Adrenal gland (tissue), 19 donors: ENCODE measurements at places on chromosomes 4 and X. TPM values are rescaled to one million over a fixed set of nuclear protein-coding genes. Genes with fewer than 3 reads are reported as not detected.

The SLIT2 gene
- total RNA-seq, result 65.2 TPM

The MAGEB2 gene
- total RNA-seq, result not detected

- H3K4me1 ChIP-seq, result peaks cover 3% of the 10 kb centered on the region
- H3K36me3 ChIP-seq, result no peaks in the 10 kb centered on the region
- no peak overlapping the region for H3K4me3 ChIP-seq
- no peaks in the 10 kb centered on the region for H3K27me3 ChIP-seq
Measured at GRCh38 chr4:15457406-15458201, 12.1 kb upstream of the CC2D2A start.

- no peaks in the 10 kb centered on the region for H3K4me1 ChIP-seq
- H3K27me3 ChIP-seq, result no peaks in the 10 kb centered on the region
- no peak overlapping the region for H3K4me3 ChIP-seq
- no peak for DNase-seq
- no peaks in the 10 kb centered on the region for H3K36me3 ChIP-seq
- no peak overlapping the region for H3K27ac ChIP-seq
Measured at GRCh38 chr4:699816-700580, 5.6 kb upstream of the PCGF3 start.

DNA sequence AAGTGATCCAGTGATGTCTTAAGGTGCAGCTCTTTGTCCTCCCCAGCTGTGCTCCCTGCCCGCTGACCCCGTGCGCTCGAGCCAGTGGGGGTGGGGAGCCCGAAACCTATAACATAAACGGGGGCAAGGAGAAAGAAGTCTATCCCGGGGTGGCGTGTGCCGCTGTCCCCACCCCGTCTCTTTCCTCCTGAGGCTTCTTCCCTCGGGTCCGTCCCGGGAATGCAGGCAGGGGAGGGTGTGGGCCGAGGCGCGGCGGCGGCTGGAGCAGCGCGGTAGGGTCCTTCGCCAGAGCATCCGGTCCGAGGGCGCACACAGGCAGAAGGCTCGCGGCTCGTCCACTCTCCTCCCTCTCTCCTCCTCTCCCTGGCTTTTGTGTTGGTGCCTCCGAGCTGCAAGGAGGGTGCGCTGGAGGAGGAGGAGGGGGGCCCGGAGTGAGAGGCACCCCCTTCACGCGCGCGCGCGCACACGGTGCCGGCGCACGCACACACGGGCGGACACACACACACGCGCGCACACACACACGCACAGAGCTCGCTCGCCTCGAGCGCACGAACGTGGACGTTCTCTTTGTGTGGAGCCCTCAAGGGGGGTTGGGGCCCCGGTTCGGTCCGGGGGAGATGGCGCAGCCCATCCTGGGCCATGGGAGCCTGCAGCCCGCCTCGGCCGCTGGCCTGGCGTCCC lies at the start of gene RAB33A:
Gene RAB33A, plus strand, starts transcription at position 517 of the 681 bp plus-strand sequence. Its CDS starts 101 bp downstream, at position 618.
- no peak within 1 kb of the TSS for H3K27ac ChIP-seq
- peaks cover 9% of the 10 kb centered on the region for H3K4me1 ChIP-seq
- H3K4me3 ChIP-seq, result no peak within 1 kb of the TSS
- H3K36me3 ChIP-seq, result no peaks in the 10 kb centered on the region

DNA sequence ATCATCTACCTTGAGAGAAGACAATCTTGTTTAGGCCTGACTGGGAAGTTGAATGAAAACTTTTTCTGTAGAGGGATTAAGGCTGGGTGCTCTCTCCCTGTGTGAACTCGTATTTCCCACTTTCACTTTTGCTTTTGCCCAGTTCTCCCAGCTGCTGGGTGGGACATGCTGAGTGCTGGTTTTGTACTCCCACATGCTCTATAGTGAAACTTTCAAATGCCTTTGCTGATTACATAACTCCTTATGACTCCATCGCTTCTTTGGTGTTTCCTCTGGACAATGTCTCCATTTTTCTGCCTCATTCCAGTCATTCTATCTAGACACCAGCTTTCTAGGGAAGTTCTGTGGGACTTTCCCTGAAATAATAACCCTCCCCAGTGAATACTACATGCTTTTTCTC lies 100.5 kb downstream of the CLNK start:
- peak overlapping the region; percentile 4 for H3K4me3 ChIP-seq
- H3K36me3 ChIP-seq, result no peaks in the 10 kb centered on the region
- H3K27me3 ChIP-seq, result no peaks in the 10 kb centered on the region
- no peak overlapping the region for H3K27ac ChIP-seq
- no peaks in the 10 kb centered on the region for H3K4me1 ChIP-seq

GRCh38 chr4:158850800-158851644 lies 82.2 kb downstream of the FNIP2 start:
- DNase-seq, result no peak
- H3K4me1 ChIP-seq, result no peaks in the 10 kb centered on the region
- peaks cover 6% of the 10 kb centered on the region for H3K36me3 ChIP-seq
- H3K27me3 ChIP-seq, result no peaks in the 10 kb centered on the region

GRCh38 chr4:179196511-179196910 lies 1754.3 kb upstream of the AGA start:
- H3K36me3 ChIP-seq, result no peaks in the 10 kb centered on the region
- no peaks in the 10 kb centered on the region for H3K27me3 ChIP-seq
- no peak overlapping the region for H3K4me3 ChIP-seq
- no peak for DNase-seq
- H3K27ac ChIP-seq, result no peak overlapping the region

DNA sequence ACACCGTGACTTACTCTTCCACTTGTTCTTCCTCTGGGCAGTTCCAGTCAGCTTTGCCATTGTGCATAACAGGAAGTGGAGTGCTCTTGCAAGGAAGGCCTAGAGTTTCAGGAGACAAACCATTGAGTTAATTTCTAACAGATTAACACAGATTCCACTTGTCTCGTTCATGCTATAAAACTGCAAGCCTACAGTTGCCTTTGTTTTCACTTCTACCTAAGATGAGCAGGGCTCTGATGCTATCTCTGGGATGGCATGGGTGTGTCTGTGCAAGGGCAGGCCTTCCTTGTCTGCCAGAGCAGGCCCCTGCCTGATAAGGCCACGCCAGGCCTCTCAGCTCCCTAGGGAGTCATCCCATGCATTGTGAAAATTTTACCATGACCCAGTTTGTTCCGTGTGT lies 67.7 kb upstream of the PGRMC2 start:
- peaks cover 20% of the 10 kb centered on the region for H3K4me1 ChIP-seq
- no peaks in the 10 kb centered on the region for H3K27me3 ChIP-seq
- H3K36me3 ChIP-seq, result no peaks in the 10 kb centered on the region

GRCh38 chr4:74968456-74969164 lies 35.7 kb downstream of the PARM1 start:
- H3K36me3 ChIP-seq, result no peaks in the 10 kb centered on the region
- no peak for DNase-seq
- H3K4me3 ChIP-seq, result no peak overlapping the region
- H3K27me3 ChIP-seq, result no peaks in the 10 kb centered on the region
- H3K27ac ChIP-seq, result no peak overlapping the region
- H3K4me1 ChIP-seq, result peaks cover 11% of the 10 kb centered on the region

The H2BW2 gene
- not detected for total RNA-seq

DNA sequence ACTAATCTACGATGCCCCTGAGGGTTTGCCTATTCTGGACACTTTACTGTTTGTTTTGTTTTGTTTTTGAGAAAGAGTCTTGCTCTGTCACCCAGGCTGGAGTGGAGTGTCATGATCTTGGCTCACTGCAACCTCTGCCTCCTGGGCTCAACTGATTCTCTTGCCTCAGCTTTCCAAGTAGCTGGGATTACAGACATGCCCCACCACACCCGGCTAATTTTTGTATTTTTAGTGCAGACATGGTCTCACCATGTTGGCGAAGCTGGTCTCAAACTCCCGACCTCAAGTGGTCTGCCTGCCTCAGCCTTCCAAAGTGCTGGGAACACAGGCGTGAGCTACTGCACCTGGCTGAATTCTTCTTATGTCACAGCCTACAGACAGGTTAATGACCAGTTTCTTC lies 70.7 kb downstream of the MFAP3L start:
- H3K4me1 ChIP-seq, result no peaks in the 10 kb centered on the region
- DNase-seq, result no peak
- H3K27me3 ChIP-seq, result no peaks in the 10 kb centered on the region
- H3K36me3 ChIP-seq, result no peaks in the 10 kb centered on the region

The PLAC8 gene
- total RNA-seq, result 3.0 TPM

DNA sequence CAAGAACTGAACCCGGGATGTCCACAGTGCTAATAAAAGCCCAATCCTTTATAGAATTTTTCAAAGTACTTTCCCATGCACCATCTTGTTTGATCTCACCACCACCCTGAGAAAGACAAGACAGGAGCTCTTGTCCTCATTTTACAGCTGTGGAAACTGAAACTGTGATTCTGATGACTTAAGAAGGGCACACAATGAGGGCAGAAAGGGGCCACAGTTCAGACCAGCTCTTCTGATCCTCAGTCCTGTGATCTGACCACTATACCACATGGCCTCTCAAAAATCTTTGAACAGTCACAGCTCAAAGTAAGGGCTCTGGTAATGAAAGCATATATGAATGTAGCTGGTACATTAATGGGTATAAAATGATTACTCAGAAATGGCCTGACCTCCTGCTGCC lies 127.3 kb upstream of the CPEB2 start:
- H3K4me1 ChIP-seq, result peaks cover 4% of the 10 kb centered on the region
- H3K36me3 ChIP-seq, result no peaks in the 10 kb centered on the region
- H3K4me3 ChIP-seq, result no peak overlapping the region
- DNase-seq, result no peak
- H3K27ac ChIP-seq, result no peak overlapping the region
- H3K27me3 ChIP-seq, result no peaks in the 10 kb centered on the region

GRCh38 chrX:37646254-37646653 lies 39.3 kb upstream of the XK start:
- no peaks in the 10 kb centered on the region for H3K36me3 ChIP-seq
- no peak overlapping the region for H3K27ac ChIP-seq
- no peak for DNase-seq
- H3K27me3 ChIP-seq, result peaks cover 3% of the 10 kb centered on the region

DNA sequence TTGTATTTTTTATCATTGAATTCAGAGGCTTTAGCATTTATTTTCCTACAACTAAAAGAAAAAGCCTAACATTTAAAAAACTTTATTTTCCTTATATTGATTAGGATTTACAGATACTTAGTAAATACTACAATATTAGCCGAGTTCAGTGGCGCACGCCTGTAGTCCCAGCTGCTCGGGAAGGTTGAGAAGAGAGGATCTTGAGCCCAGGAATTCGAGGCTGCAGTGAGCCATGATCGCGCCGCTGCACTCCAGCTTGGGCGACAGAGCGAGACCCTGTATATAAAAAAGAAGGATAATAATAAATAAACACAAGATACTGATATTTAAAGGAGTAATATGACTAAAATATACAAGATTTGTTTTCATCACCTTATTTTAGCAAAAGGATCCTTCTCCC lies 681 bp upstream of the UPF3B start:
- H3K27me3 ChIP-seq, result no peaks in the 10 kb centered on the region
- no peak for DNase-seq
- no peak overlapping the region for H3K4me3 ChIP-seq
- H3K36me3 ChIP-seq, result no peaks in the 10 kb centered on the region
- H3K4me1 ChIP-seq, result no peaks in the 10 kb centered on the region

The UCHL1 gene
- total RNA-seq, result 86.8 TPM

DNA sequence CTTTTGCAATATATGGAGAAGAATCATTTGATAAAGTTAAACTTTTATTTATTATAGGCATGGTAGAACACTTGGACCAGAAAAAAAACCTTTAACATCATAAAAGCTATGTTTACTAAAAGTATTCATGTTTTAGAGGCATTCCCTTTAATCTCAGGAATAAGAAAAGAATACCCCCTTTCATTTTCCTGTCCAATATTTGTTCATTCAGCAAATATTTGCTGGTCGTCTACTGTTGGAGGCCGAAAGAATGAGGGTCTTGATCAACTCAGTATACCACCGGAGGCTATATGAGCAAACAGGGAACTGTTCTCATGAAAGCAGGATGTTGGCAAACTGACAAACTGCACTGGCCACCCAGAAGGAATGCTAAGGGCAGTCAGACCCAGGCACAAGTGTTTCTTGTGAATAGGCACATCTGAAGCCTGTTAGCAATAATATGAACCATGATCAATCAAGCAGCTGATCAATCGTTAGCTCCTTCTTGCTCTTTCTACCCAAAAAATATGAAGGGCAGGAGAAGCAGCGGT lies 480.8 kb upstream of the FAT1 start:
- H3K4me1 ChIP-seq, result no peaks in the 10 kb centered on the region
- H3K4me3 ChIP-seq, result no peak overlapping the region
- no peak overlapping the region for H3K27ac ChIP-seq
- no peaks in the 10 kb centered on the region for H3K27me3 ChIP-seq
- no peaks in the 10 kb centered on the region for H3K36me3 ChIP-seq

- no peak for DNase-seq
- H3K4me1 ChIP-seq, result no peaks in the 10 kb centered on the region
- no peak overlapping the region for H3K27ac ChIP-seq
Measured at GRCh38 chr4:138576684-138577083, 334.5 kb upstream of the SLC7A11 start.
